ENCODE measurements at places on chromosomes 4 and X.

DNA sequence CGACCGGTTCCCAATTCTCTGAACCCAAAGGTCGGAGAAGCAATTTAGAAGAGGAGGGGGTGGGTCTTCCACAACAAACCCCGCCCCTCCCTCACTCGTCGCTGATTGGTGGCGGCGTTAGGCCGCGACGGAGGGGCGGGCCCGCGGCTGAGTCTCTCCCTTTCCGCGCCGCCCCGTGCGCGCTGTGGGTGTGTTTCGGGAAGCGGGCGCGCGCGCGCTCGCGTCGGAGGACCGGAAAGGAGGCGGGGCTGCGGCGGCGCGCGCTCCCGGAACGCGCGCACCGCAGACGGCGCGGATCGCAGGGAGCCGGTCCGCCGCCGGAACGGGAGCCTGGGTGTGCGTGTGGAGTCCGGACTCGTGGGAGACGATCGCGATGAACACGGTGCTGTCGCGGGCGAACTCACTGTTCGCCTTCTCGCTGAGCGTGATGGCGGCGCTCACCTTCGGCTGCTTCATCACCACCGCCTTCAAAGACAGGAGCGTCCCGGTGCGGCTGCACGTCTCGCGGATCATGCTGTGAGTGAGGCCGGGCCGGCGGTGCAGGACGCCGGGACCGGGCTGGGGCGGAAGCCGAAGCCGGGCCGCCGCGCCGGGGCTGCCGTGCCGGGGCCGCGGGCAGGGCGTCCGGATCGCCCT, at the start of gene SPCS3:
Gene SPCS3 (plus strand): TSS at position 263 of the 636 bp plus-strand sequence. CDS start 111 bp downstream, at position 374.
- DNase-seq: peak; percentile 62

DNA sequence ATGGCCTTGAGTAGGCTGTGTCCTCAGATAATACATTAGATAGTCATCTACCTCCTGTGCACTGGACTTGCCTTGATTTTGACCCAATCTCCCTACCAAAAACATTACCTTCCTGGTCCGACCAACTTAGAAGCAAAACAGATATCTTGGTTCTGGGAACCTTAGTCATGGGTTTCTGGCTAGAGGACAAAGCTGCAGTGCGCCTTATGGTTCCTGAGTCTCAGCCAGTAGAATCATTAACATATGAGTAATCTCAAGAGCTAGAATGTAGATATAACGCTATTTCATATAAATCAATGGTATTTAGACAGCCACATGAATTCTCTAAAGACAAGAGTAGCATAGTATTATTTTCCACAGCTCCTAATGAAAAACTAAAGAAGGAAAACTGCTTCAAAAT, 83.1 kb downstream of the GRIA3 start:
- no peak for DNase-seq

DNA sequence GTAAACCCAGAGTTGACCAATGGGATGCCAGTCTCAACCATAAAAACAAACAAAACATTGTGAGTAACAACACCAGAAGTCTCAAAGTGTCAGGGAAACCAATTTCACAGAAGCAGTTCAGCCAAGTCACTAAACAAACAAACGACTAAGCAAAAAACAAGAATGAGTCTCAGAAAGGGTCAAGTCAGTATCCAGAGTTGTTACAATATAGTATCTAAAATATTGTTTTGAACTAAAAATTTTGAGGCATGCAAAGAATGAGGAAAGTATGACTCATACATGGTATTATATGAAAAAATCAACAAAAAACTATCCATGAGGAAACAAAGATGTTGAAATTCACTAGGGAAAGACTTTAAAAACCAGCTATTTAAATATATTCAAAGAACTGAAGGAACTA, 70.6 kb downstream of the AR start:
- DNase-seq: no peak

GRCh38 chr4:141789716-141790115, 153.3 kb downstream of the IL15 start:
- no peak for DNase-seq

DNA sequence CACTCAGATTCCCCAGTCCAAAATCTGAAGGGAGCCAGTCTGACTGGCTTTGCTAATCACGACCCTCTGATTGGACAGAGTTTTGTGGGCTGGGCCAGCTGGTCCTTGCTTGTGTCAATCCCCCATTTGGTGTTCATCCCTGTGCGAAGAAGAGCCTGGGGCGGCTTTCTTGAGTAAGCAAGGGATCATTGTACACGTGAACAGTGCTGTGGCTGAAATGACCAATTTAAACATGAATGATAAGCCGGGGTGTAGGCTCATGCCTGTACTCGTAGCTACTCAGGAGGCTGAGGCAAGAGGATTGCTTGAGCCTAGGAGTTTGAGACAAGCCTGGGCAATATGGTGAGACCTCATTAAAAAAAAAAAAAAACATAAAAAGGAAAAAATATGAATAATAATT, 379.1 kb downstream of the RAPGEF2 start:
- DNase-seq: no peak

DNA sequence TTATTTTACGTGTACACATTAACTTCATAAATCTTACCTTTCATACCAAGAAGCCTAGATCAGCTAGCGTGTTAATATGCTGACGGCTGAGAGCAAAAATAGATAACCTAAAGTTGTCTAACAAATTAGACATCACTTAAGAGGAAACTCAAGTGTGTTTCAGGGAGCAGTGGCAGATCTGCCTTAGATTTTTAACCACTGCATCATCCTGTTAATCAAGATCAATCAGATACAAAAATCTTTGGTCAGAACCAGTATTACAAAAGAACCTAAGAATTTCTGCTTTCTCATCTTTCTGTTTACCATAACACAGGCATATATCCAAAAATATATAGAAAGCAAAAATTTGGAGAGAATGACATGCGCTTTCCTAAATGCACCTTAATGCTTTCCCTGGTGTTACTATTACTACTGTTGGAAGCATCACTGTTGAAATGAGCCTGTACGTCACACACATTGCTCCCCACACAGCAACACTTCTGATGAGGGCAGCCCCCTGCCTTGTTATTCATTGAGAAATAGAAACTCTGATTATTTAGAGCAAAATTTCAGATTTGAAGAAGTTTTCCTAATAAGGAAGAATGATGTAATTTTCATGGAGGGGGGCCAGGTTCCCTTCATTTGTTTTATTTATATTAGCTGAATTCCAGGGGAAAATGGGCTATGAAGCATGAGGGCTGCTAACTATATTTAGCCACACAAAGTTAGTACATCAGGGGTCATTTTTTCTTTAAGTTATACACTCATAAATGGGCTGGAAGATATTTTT, 152.3 kb downstream of the CBR4 start:
- no peak for DNase-seq

GRCh38 chr4:83362492-83363329, 28.1 kb upstream of the HPSE start:
- DNase-seq: peak; percentile 2

DNA sequence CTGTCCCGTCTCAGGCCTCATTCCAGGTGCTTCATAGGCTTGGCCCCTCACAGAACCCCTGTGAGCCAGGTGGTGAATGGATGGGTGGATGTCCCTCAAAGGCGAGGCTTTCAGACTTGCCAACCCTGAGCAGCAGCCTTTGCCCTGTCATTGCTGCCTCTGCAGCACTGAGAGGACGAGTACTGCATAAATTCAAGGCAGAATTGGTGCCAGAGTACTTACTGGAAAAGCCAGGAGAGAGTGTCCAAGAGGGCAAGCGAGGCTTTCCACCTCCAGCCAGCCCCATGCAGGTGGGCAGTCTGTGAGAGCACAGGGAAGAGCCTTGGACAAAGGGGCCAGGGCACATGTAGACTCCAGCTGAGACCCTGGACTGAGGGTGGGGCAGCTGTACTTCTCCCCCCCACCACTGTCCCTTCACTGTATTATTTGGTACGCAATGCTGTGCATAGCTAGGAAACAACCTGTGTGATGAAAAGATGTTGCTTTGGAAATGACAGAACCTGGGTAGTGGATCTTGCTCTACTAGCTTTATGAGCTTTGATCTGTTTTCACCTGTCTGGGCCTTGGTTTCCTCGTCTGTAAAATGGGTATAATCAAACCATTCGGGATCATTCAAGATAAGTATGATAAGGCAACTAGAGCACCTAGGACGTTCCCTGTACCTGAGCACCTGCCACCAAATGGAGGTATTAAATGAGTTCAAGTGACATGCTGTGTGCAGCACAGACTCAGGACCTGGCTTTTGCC, 224.9 kb upstream of the PSAPL1 start:
- DNase-seq: no peak

GRCh38 chrX:45842926-45843315, 642.2 kb upstream of the DIPK2B start:
- DNase-seq: no peak

DNA sequence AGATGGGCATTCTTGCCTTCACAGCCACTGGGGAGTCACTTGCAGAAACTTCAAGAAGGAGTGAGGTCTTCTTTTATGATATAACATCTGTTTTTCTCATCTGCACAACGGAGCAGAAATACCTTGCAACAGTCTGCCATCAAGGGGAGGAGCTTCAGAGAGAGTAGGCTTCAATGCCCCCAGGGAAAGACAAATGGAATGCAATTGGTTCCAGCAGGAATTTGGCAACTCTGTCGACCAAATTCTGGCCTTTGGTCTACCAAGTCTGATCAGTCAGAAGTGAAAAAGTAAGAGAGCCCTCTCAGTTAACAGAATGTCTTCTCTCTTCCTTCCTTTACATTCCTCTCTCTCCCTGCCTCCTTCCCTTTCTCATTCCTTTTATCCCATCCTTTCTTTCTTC, 229.3 kb downstream of the IDS start:
- DNase-seq: no peak

GRCh38 chr4:68271851-68272357, 26.4 kb upstream of the TMPRSS11B start:
- peak; percentile 22 for DNase-seq

- no peak for DNase-seq
These were observed 12.4 kb upstream of the EOLA2 start for GRCh38 chrX:149950681-149951080.

DNA sequence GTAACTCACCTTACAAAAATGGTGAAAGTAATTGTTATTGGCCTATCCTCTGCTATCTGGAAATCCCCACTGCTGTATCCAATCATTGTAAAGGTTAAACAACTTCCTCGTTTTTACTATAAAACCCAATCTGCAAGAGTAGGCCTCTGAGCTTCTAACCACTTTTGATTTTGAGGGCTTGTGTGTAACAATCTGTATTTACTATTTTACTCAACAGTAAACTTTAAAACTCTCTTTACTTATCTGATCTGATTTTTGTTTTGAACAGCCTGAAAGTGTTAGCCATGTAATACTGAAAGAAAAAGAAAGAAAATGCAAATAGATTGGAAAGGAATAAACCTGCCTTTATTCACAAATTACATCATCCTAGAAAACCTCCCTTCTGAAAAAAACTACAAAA, 63.1 kb downstream of the SLC10A7 start:
- DNase-seq: no peak

DNA sequence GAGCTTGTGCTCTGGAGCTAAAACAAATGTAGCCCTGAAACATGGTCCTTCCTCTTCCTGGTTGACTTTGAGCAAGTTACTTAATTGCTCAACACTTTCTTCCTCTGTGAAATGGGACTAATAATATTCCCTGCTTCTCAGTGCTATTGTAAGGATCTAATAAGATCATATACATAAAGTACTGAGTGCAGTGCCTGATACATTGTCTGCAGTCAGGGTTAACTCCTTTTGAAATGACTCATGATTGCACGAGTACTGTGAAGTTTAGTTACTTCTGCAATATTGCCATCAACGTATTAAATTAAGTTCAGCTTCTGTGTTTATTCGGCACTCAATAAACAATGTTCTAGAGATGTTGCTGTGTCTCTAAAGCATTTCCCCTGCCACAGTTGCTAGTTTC, 91.8 kb upstream of the HPRT1 start:
- DNase-seq: no peak

GRCh38 chr4:76615999-76616398, 181.0 kb downstream of the SHROOM3 start:
- no peak for DNase-seq

- DNase-seq: no peak
These were observed 73.6 kb downstream of the TMEM156 start for GRCh38 chr4:38958453-38959190.

- DNase-seq: no peak
These were observed 524.1 kb downstream of the IL15 start for GRCh38 chr4:142160509-142160908.

- no peak for DNase-seq
These were observed 94.5 kb downstream of the APBB2 start for GRCh38 chr4:41119867-41120295.

DNA sequence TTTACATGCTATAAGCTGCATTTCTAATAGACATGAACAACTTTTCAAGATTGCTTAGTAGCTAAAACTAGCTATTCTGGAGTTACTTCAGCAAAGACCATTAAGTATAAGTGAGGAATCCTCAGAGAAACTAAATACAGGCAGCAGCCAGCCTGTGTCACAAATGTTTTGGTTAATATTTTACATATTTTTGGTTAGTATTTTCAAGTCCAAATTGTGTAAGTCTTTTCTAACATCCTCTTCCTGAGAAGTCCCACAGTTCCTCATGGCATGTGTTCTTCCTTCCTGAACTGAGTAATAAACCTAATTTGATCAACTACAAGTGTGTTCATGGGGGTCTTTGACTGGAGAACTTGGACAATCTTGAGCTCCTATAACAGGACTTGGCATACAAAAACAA, 42.4 kb upstream of the MCF2 start:
- DNase-seq: no peak

GRCh38 chr4:176839656-176840055, 46.9 kb upstream of the VEGFC start:
- no peak for DNase-seq

- DNase-seq: no peak
These were observed 19.3 kb downstream of the NOA1 start for GRCh38 chr4:56958111-56958517.

GRCh38 chr4:125388613-125389012, 73.9 kb downstream of the FAT4 start:
- DNase-seq: no peak

GRCh38 chrX:31333165-31333831, 261.5 kb upstream of the FTHL17 start:
- no peak for DNase-seq

GRCh38 chr4:156328882-156329281, 375.2 kb upstream of the CTSO start:
- DNase-seq: no peak

GRCh38 chr4:151228189-151229119, 48.5 kb upstream of the PRSS48 start:
- no peak for DNase-seq

DNA sequence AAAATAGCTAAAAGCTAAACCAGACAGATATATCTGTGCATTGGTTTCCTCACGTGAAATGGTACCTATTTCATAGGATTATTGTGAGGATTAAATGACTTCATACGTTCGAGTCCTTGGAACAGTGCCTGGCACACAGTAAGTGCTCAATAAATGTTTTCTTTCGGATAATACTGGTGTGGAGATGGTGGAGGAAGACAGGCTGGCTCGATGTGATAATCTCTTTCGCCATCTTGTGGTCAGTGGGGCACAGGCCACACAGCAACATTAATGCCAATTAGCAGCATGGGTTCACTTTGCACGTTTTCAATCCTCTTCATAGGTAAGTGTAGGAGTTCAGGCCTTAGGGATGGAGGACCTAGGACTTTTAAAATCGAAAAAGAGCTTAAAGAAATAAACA, 9.3 kb downstream of the PAGE4 start:
- peak; percentile 11 for DNase-seq

DNA sequence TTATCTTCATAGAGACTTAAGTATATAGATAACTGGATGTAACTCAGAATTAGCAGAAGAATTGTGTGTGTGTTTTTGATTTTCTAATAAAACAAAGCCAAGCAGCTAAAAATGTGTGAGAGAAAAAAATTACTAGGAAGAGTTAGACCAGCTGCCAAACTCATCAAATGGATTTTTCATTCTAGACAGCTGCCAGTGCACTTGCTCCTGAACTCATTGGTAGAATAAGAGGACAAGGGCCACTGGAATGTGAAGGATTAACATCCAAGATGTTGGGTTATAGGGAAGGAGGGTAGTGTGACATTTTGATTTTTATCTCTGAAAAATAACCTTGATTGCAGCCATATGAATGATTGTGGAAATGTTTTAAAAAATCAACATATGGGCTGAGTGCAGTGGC, 49.7 kb downstream of the EGF start:
- DNase-seq: no peak

Data from NCI-H748 treated with DMSO at 0.1 percent for 48 hours (cell line).